NCI-H1092 treated with DMSO at 0.1 percent for 48 hours (cell line): ENCODE measurements at places on chromosomes 6 and 20.

- DNase-seq, result no peak
Measured at GRCh38 chr6:78322068-78322845, 545.1 kb upstream of the IRAK1BP1 start.

- DNase-seq, result no peak
Measured at GRCh38 chr20:9686001-9686400, 152.9 kb downstream of the PAK5 start.

- DNase-seq, result no peak
Measured at GRCh38 chr6:110098511-110099116, 80.9 kb downstream of the WASF1 start.

- DNase-seq, result no peak
Measured at GRCh38 chr20:2446845-2447244, 23.7 kb downstream of the SNRPB start.

- DNase-seq, result no peak
Measured at GRCh38 chr6:95648636-95649035, 71.3 kb downstream of the MANEA start.

- peak; percentile 26 for DNase-seq
Measured at GRCh38 chr6:137342607-137343190, 123.5 kb upstream of the IFNGR1 start.
